NCI-H1694 (cell line): ENCODE measurements at places on chromosomes 6 and 20.

- DNase-seq = no peak
These were observed 937 bp downstream of the SPACA1 start for GRCh38 chr6:88048578-88048977.

DNA sequence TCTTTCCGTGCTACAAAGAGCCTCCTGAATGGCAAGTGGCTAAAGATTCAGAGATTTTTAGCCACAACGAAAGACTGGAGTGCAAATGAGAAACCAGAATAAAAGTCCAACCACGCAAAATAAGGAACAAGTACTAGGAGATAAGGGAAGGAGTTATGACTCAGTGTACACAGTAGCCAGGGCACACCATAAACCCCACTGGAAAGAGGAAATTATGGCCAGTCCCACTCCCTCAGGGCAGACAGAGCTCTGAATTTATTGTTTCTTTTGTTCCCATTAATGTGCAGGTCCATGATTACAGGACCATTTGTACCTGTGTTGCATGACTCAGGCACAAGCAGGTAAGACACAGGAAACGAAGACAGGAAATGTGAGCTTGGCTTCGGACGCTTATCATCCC, 150.3 kb upstream of the PREP start:
- no peak for DNase-seq

DNA sequence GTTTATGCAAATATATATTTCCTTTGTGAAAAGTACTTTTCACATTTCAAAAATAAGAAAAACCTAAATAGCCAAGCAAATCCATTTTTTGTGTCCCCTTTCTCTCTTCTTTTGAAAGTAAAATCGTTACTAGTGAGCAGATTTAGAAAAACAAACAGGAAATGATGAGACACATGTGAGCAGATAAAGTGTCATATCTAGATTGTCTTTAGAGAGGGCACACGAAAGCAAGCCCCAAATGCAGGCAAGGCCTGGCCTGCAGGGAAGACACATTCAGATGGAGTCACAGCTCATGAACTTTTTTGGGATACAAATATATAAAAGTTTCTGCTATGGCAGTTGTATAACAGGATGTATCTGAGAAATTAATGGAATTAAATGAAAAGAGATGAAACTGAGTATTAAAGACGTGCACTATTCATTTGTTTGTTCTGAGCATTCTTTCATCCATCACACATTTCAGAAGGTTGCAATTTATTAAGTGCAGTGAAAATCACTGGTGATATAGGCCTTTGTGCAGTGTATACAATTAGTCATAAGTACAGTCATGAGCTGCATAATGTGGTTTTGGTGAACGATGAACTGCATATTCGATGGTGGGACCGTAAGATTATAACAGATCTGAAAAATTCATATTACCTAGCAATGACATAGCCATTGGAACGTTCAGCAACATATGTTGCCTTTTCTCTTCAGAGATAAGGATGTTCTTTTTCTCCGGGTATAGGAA, 101.4 kb downstream of the PACRG start:
- DNase-seq = no peak

- DNase-seq = no peak
These were observed 32.9 kb downstream of the TRAM2 start for GRCh38 chr6:52543729-52544601.

- peak; percentile 70 for DNase-seq
These were observed 59.9 kb downstream of the MACROD2 start for GRCh38 chr20:14055127-14055742.

GRCh38 chr6:120405947-120406346, 928.3 kb downstream of the TBC1D32 start:
- DNase-seq = no peak

DNA sequence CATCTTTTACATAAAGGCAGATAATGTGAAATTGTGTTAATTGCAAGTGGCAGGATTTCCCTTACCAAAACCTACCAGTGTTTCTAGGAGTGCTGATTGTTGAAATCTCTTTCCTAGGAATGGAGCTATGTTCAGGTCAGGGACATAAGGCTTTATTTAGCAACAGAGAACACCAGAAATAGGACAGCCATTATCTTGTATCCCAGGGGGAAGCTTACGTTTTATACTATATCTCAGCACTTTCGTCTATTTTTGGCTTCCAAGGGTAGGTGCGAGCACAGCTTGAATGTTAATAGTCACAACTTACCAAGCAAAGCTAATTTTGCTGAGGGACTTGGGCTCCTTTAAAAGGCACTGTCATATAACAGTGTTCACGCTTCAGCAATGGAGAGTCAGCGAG, 94.0 kb downstream of the SYCP2 start:
- DNase-seq = no peak

- no peak for DNase-seq
These were observed 99.0 kb upstream of the ZFP64 start for GRCh38 chr20:52290569-52290968.

GRCh38 chr6:99341862-99342455, 7.5 kb downstream of the FAXC start:
- no peak for DNase-seq

DNA sequence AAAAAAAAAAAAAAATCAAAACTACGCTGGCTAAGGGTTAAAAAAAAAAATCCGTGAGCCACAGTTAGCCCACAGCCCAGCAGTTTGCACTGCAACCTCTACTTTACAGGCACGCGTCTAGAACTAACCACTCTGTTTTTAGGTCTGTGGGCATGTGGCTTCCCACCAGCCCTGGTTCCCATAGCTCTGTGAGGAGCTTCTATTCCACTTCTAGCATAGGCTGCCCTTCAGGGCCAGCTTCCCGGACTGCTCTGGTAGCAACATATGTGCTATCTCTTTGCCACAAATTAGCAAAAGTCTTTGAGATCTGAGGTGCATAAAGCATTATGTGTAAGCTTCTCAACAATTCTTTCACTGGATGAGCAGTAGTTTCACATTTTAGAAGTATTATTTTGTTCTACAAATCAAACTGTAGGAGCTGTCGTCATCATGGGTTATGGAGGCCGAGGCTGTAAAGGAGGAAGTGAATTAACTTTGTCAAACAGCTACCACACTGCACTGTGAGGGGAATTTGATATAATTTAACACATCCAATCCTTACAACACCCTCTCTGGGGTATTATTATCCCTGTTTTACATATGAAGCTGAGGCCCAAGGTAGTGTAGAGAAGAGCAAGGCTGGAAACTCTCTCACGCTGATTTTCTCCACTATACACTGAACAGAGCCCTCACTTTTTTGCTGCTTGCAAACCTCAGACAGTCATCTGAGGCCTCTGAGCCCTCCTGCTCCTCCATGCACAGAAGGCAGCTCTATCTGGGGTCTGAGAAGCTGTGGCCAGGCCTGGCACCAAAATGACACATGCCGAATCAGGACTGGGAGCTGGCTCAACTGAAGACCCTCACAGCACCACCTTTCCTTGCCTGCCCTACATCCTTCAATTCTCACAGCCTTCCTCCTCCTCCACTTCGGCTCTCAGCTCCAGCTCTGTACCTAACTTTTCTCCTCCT, 35.4 kb downstream of the MAN1A1 start:
- no peak for DNase-seq

GRCh38 chr6:12232339-12232738, 57.8 kb upstream of the EDN1 start:
- no peak for DNase-seq

- DNase-seq = no peak
These were observed 71.2 kb downstream of the TIAM2 start for GRCh38 chr6:155066361-155066760.

DNA sequence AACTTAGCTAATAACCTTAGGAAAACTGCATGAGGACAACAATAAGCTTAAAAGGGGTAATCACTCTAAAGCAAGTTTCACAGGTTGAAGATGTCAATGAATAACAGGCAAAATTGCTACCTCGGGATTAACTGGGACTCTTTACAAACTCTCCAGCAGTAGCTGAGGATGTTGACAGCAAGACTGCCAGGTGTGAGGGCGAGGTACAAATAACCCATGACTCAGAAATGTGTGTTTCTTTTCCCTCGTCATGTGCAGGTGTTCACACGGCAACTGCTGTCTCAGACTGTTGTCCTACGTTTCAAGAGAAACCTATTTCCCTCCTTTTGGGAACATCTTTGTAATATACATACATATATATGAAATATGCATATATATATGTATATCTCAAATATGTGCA, 15.9 kb downstream of the BCAS1 start:
- DNase-seq = no peak

- no peak for DNase-seq
These were observed 5.8 kb downstream of the IFNGR1 start for GRCh38 chr6:137213331-137213740.

DNA sequence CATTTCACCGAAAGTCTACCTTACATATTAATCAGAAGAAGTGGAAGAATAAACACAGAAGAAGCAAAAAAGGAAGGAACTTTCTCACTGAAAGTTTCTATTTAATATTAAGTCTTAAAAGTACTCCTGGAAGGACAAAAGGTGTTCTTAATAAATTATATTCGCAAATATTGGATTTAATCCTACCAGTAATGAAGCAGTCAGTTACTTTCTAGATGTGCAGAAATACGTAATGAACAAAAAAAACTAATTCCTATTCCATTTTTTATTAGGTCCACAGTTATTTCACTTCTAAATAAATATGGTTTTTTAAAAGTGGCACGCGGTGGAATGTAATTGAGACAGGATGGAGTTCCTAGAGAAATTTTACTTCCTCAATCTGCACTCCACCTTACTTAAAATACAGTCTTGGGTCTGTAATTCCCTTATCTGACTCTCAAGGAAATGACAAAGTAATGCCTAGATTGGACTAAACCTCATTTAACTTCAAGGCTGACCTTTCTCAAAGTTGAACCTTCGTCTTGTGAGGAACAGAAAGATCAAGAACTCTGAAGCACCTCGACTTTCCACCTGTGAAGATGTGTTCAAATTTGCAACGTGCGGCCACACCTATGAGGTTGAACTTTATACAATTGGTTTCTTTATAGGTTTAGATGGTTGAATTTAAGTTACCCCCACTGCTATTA, 1.1 kb upstream of the TRAM2 start:
- DNase-seq = no peak

- DNase-seq = no peak
These were observed 73.3 kb upstream of the PAX1 start for GRCh38 chr20:21632031-21632734.

GRCh38 chr6:170286246-170286933, 4.5 kb downstream of the DLL1 start:
- no peak for DNase-seq

DNA sequence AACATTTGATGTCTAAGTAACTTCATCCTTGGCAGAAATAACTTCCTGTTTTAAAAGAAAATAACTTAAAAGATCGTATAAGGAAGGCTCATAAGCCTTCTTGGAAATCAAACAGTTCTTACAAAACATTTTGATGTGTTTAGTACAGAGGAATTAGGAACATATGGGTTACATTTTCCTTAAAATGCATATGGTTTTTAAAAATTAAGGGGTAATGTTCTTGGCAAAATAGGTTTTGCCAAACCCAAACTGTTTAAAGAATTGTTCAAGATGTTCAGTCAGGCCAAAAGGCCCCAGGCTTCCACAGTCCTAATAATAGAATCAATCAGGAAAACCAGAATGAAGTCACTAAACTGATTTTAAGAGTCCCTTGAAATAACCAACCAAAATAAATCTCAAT, 142.7 kb upstream of the SLC35B3 start:
- no peak for DNase-seq

DNA sequence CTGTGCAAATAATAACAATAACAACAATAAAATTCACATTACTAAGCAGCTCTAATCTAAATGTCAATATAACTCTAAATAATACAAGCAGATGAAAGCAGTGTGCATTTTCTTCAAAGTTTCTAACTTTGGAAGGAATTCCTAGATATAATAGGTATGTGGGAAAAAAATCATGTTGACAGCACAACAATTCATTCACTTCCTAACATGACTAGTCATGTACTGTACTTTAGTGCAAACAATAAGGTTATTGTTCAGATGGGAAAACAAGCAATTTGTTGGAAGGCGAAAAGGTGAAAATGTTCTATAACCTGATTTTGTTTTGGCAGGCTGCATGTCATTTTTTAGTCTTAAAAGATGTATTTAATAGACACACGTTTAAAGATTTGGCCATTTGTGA, 484.3 kb upstream of the JAG1 start:
- no peak for DNase-seq

- DNase-seq = no peak
These were observed 20.5 kb downstream of the RIMS1 start for GRCh38 chr6:71906813-71907212.

- no peak for DNase-seq
These were observed 1315.5 kb upstream of the GJE1 start for GRCh38 chr6:140817176-140817575.

- no peak for DNase-seq
These were observed 689.5 kb downstream of the PHF3 start for GRCh38 chr6:64325093-64325492.

DNA sequence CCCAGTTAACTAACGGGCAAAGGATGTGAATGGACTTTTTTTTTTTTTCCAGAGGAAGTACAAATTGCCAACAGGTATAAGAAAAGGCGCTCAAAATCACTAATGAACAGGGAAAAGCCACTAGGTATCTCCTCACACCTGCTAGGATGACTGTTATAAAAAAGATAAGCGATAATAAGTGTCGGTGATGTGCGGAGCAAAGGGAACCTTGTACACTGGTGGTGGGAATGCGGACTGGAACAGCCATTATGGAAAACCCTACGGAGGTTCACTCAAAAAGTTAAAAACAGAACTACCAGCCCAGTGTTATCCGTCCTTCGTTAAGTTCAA, 787 bp upstream of the RAB32 start:
- DNase-seq = no peak

- DNase-seq = no peak
These were observed 59.5 kb downstream of the FYN start for GRCh38 chr6:111813677-111814310.

DNA sequence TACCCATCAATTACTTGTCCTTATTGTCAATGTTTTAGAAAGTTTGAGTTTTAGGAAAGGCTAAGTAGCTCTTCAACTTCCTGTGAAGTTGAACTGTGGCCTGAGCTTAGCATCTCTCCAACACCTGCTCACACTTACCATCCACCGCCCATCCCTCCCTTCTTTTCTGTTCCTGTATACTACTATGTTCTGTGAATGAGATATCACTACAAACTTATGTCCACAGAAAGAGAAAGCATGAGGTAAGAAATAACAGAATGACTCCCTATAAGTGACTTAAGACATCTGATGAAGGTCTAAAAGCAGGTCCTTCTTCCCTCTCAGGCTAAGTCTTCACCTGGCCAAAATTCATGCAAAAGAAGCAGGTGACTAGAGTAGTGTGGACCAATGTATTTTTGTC, 246.3 kb upstream of the PREP start:
- DNase-seq = no peak

- no peak for DNase-seq
These were observed 44.2 kb upstream of the SUPT3H start for GRCh38 chr6:45421709-45422502.

GRCh38 chr6:75815756-75816155, 66.7 kb downstream of the MYO6 start:
- no peak for DNase-seq

DNA sequence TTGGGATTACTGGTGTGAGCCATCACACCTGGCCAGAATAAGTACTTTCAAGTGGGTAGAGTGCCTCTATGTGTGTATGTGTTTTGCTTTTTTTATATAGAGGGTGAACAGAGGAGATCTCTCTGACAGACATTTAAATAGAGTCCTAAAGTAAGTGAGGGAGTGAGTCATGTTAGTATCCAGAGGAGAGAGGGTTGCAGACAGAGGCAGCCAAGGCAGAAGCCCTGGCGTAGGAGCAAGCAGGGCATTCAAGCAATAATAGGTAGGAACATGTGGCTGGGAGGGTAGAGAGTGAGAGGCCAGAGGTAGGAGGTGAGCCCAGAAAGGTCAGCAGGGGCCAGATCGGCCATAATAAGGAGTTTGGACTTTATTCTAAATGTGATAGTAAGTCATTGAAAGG, 48.9 kb downstream of the PHF20 start:
- DNase-seq = no peak
